ENCODE measurements at places on chromosomes 7 and 10.
A peak's percentile ranks its signal among the peaks of the same experiment; 100 is the strongest.

- DNase-seq = no peak
Measured at GRCh38 chr10:77405771-77406241, 231.8 kb downstream of the KCNMA1 start.

- DNase-seq = no peak
Measured at GRCh38 chr7:85764034-85764433, 577.2 kb upstream of the SEMA3D start.

- DNase-seq = no peak
Measured at GRCh38 chr10:133276100-133276434, 601 bp downstream of the ADAM8 start.

DNA sequence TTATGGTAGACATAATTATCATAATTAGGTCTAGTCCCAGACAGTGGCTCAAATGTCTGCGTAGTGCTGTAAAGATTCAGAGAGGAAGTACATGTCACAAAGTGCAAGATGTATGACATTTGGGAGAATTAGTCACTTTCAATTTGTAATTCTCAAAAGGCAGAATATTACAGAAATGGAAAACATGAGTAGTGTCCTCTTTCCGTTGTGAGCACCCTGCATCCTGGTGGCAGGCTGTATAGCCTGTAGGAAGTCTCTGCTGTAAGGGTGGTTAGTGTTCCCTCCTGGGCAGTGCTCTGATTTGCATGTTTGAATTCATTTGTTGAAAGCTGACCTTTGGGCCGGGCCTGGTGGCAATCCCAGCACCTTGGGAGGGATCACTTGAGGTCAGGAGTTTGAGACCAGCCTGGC, 17.0 kb downstream of the CDK14 start:
- no peak for DNase-seq

- no peak for DNase-seq
Measured at GRCh38 chr7:77453531-77453930, 37.4 kb upstream of the GSAP start.

GRCh38 chr10:83182076-83182475, 957.2 kb upstream of the GHITM start:
- no peak for DNase-seq

- no peak for DNase-seq
Measured at GRCh38 chr7:31744294-31744874, 57.4 kb downstream of the PPP1R17 start.

DNA sequence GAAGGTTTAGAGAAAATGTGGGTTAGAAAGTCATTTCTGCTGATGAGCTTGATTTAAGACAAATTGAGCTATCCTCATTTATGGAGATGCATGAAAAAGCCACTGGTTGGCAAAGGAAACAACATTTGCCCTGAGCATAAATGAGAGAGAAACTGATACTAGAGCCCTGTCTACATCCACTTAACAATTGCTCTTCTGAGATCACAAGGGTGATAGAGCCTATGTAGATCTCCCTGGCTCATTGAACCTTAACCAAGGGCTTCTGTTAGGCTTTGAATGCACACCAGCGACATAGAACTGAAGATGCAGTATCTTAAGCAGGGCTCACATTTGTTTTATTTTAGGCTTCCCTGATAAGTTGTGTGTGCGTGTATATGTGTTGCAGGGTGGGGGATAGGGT, 35.0 kb downstream of the GPR141 start:
- no peak for DNase-seq

DNA sequence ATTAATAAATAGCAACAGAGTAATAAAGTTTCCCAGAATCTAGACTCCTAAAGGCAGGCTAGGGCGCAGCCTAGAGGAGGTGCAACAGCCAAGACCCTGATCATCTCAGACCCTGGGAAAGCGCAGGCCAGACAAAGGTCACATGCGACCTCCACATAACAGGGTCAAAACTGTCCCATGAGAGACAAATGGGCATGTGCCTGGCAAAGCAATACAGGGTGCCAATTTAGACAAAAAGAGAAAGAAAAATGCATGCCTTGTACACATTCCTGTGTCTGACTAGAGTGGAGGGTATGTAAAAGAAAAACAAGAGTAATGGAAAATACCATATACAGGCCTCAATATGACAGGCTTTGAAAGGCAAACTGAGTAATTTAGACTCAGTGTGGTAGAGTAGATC, 22.2 kb downstream of the MPP7 start:
- no peak for DNase-seq

GRCh38 chr7:151252961-151253711, 4.6 kb upstream of the SMARCD3 start:
- DNase-seq = no peak

DNA sequence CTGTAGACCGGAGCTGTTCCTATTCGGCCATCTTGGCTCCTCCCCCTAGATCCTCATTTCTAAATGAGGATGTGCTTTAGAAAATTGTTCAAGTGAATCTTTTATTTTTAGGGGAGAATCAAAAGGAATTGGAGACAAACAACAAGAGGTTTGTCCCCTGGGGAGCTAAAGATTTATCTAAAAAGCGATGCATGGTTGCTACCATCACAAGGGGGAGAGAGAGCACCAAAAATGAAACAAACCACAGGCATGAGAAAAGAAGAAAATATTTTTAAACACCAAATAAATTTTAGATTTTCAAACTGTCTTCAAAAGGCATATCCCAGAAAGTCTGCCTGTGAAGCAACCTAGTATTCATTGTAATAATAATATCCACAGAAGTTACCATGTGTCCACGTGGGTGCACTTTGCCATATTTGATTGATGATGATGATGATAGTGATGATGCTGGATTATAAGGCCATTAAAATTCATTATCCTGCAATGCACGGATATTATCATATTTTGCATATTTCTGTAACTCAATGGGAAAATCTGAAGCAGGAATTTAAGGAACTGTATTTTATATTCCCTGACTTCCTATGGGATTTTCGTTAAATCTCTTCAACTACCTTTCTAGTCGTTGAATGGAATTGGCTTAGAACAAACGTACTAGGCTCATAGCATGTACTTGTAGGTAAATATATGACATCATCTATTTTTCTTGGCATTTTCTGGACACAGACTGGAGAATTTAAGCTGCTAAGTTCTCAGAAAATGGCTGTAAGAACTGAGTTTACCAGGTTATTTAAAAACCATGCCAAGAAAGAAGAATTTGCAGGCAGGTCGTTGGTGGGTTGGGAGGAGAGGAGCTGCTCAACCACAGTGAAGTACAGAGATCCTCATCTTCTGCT, 171.6 kb downstream of the WDR37 start:
- DNase-seq = no peak

DNA sequence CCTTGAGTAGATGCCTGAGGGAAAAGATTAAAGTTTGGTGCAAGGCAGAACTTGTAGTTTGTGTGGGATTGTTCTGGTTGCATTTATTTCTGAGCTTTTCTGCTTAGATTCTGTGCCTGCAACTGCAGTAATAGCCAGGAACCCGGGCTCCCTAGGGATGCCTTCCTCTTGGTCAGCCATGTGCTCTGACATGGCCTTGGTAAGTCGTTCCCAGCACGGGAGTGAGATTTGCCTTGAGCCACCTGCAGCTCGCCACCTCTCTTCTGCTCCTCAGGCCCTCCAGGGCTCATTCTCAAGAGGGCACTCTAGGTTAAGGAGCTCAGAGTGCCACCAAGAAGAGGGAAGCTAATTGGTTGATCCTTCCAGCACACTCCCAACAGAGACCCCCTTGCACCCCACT, 350.6 kb upstream of the MKI67 start:
- no peak for DNase-seq

GRCh38 chr10:9807846-9808245, 1209.8 kb upstream of the CELF2 start:
- DNase-seq = no peak

GRCh38 chr7:127666602-127667001, 14.6 kb downstream of the SND1 start:
- no peak for DNase-seq

DNA sequence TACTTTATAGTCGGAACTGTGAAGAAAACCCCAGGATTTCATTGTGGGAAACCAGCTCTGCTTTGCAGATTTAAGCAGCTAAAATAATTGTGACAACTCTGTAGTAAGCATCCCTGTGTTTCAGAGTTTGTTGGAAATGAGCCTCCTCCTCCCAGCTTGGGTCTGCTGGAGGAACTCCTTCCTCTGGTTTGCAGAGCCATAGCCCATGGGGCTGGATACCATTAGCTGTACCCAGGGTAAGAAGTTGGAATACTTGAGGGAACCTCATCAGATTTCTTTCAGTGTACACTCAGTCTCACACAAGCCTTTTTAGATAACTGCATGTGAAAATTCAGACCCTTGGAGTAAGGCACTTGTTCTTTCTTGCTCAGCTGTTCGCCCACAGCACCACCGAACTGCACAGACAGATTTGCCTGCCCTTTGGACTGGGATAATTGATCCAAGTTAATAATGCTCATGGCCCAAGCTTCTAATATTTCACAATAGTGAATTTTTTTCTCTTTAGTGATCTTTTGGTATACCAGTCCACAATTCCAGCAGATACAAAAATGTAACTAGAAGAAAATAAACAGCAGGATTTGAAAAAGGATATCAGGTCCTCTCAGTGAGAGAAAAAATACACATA, 467.4 kb upstream of the FZD8 start:
- DNase-seq = no peak

- DNase-seq = no peak
Measured at GRCh38 chr10:19570120-19570519, 246.1 kb upstream of the PLXDC2 start.

- peak; percentile 94 for DNase-seq
Measured at GRCh38 chr10:122953902-122954730, at the start of gene C10orf88. TSS of gene C10orf88 (minus strand) at chr10:122954227. CDS start at chr10:122954178, 49 bp downstream.

DNA sequence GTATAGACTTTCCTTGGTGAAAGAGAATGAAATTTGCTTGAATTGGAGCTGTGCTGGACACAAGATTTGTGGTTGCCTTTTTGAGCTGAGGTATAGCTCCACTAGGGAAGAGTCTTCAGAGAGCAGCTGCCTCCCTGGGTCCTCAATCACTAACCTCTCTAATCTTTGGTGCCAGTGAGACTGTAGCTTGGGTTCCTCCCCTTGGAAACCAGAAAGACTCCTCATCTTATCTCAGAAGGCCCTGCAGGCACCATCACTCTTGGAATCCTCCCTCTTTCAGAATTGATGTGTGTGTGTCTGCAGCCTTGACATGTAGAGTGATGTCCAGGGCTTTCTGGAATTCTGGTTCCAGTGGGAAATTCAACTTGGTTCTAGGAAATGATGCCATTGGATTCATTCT, 426.5 kb downstream of the RPS24 start:
- DNase-seq = no peak

- no peak for DNase-seq
Measured at GRCh38 chr10:89738551-89739209, 37.3 kb downstream of the KIF20B start.

DNA sequence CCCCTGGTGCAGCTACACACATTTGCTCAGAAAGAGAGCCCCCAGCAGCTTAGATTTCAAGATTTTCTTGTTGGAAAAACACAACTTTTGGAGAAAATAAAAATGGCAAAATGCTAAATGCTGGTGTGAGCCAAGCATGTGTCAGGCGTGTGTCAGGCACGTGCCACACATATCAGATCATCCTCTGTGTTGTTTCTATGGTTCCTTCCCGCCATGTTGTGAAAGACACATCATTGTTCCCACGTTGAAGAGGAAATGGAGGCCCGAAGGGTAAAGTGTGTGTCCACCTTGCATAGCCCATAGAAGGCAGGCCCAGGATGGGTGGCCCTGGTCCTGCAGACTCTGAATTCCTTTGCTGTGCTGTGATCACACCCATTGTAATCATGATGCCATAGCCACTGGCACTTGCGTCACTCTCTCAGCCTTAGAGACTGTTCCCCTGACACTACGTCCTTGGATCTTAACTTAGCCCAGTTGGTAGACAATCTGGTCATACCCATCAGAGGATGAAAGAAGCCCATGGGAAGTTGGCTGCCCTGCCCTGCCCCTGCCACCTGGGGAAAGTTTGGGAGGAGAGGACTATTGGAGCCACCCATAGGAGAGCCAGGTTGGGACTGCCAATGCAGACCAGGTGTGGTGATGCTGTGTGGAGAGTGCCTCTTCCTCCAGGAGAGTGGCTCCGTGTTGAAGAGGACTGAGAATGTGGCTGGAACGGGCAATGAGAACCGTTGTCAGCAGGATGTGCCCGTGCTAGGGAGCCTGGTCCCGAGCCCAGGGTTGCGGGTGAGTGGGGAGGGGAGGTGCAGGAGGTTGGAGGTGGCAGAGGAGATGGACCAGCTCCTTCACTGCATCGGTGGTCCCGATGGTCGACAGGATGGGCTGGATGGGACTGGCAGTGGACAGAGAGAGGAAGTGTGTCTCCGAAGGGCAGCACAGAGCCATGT, 65.6 kb upstream of the IGFBP3 start:
- no peak for DNase-seq

GRCh38 chr7:17530741-17531421, 232.4 kb downstream of the AHR start:
- DNase-seq = no peak

GRCh38 chr7:92478095-92478494, 349 bp upstream of the ERVW-1 start:
- no peak for DNase-seq

- DNase-seq = no peak
Measured at GRCh38 chr10:121677880-121678279, 79.6 kb upstream of the FGFR2 start.

GRCh38 chr10:99920901-99921300, 88.8 kb downstream of the DNMBP start:
- no peak for DNase-seq

DNA sequence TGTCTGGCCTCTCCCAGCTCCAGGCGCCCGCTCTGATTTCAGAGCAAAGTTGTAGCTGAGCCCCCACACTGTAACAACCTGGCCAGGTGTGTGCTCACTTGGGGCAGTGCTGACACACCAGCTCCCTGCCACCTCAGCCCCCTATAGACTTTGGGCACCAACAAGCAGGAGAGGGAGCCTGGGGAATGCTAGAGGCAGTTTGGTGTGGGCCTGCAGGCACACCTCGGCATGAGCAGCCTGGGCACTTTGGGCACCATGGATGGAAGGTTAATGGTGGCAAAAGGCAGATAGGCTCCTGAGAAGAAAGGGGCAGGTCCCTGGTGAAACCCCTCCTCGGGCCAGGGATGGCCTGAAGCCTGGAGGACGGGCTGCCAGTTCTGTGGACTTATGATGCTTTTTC, 212.7 kb upstream of the GNAI1 start:
- DNase-seq = no peak

- DNase-seq = peak; percentile 44
Measured at GRCh38 chr10:71727738-71728737, 8.5 kb upstream of the C10orf105 start.

DNA sequence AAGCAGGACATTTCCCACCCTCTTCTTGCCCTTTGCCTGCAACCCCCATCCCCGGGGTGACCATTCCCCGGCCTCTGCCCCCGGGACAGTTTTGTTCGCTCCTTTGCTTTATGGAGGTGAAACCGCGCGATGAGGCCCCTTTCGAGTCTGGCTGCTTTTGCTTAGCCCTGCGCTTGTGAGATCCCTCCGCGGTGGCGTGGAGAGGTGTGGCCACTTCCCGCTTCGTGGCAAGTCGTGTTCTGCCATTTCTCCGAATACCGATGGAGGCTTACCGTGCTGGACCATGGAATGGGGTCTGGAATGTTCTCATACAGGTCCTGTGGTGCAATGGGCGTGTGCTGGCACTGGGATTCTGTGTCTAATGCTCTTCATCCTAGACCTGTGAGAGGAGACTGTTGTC, 106.7 kb downstream of the LHPP start:
- DNase-seq = no peak

Measured in activated CD8-positive, alpha-beta memory T cell treated with anti-CD3 and anti-CD28 coated beads for 1 hour (primary cell).